ENCODE measurements at places on chromosomes 6 and 20. TPM values are rescaled to one million over a fixed set of nuclear protein-coding genes. Genes with fewer than 3 reads are reported as not detected.

CLPSL2 gene
- not detected for total RNA-seq

CALHM4 gene
- not detected for total RNA-seq

DNA sequence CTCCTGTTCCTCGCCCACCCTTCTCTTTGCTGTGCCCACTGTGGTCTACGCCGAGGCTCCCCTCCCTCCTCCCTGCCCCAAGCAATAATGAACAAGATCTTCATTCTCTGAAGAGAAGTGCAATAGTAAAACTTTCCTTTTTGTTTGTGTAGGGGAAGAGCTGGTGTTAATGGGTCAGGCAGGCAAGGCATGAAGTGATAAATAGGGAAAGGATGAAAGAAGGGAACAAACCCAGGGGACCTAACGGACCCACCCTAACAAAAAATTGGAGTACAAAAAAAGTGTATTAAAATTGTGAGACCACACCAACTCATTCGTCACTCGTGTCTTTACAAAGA is 66.9 kb downstream of the ZBTB2 start:
- H3K27ac ChIP-seq, result no peak overlapping the region
- no peaks in the 10 kb centered on the region for H3K36me3 ChIP-seq
- H3K4me3 ChIP-seq, result no peak overlapping the region
- peaks cover 5% of the 10 kb centered on the region for H3K4me1 ChIP-seq

DNA sequence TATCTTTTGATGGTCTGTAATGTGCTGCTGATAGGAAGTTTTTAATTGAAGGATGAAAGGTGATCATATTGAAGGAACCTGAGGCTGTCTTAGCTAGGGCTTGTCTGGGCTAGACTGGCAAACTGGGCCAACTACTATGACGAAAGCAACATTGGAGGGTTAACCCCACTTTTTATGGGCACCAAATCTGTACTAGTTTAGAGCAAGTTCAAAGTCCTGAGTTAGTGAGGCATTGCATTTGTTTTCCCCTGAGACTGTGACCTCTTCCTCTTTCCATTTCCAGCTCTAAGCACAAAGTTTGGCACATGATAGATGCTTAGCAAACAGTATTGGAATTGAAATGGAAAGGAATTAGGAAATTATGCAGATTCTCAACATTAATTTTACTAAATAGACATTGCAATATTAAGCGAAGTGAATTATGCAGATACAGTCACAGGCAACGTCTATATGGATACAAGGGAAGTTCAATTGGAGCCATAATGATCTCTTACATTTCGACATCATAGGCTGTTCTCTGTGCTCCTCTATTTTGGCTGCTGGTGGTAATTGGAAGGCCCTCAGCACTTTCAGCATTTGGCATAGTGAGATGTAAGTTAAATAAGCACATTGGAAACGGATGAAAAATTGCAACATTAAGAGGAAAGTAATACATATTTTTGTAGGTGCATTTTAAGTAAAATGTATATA is 22.2 kb downstream of the CEP57L1 start:
- no peak overlapping the region for H3K4me3 ChIP-seq
- no peaks in the 10 kb centered on the region for H3K36me3 ChIP-seq
- no peak overlapping the region for H3K27ac ChIP-seq
- DNase-seq, result no peak

DNA sequence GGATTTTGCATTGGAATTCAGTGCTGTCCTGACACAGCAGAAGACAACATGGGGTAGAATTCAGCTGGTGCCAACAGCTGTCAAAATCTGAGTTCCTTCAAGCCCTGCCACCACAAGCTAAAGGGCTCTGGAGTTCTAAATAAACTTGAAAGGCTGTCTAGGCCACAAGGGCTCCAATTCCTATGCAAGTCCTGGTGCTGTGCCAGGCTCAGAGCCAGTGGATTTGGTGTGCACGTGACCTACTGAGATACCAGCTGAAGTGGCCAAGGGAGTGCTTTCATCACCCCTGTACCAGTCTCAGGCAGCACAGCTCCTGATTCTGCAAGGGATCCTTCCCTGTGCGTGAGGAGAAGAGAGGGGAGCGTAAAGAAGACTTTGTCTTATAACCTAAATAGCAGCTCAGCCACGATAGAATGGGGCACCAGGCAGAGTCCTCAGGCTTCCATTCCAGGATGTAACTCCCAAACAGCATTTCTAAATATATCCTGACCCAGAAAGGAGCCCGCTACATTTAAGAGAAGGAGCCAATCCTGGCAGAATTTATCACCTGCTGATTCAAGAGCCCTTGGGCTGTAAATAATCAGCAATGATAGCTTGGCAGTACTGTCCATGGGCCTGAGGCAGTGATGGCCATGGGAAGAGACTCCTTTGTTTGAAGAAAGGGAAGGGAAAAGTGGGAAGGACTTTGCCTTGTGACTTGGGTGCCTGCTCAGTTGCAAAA is 881.2 kb upstream of the EPHA7 start:
- H3K4me1 ChIP-seq, result no peaks in the 10 kb centered on the region
- H3K27ac ChIP-seq, result no peak overlapping the region
- H3K27me3 ChIP-seq, result no peaks in the 10 kb centered on the region
- DNase-seq, result no peak
- no peaks in the 10 kb centered on the region for H3K36me3 ChIP-seq

- no peak overlapping the region for H3K4me3 ChIP-seq
- no peaks in the 10 kb centered on the region for H3K27me3 ChIP-seq
- H3K36me3 ChIP-seq, result no peaks in the 10 kb centered on the region
- H3K4me1 ChIP-seq, result peaks cover 13% of the 10 kb centered on the region
- H3K27ac ChIP-seq, result no peak overlapping the region
Measured at GRCh38 chr20:44696315-44696714, 18.9 kb upstream of the CCN5 start.

GRCh38 chr6:55437141-55437540 is 109.9 kb downstream of the GFRAL start:
- peaks cover 9% of the 10 kb centered on the region for H3K4me1 ChIP-seq
- H3K36me3 ChIP-seq, result no peaks in the 10 kb centered on the region
- H3K4me3 ChIP-seq, result no peak overlapping the region
- no peak overlapping the region for H3K27ac ChIP-seq
- H3K27me3 ChIP-seq, result no peaks in the 10 kb centered on the region
- DNase-seq, result no peak

DNA sequence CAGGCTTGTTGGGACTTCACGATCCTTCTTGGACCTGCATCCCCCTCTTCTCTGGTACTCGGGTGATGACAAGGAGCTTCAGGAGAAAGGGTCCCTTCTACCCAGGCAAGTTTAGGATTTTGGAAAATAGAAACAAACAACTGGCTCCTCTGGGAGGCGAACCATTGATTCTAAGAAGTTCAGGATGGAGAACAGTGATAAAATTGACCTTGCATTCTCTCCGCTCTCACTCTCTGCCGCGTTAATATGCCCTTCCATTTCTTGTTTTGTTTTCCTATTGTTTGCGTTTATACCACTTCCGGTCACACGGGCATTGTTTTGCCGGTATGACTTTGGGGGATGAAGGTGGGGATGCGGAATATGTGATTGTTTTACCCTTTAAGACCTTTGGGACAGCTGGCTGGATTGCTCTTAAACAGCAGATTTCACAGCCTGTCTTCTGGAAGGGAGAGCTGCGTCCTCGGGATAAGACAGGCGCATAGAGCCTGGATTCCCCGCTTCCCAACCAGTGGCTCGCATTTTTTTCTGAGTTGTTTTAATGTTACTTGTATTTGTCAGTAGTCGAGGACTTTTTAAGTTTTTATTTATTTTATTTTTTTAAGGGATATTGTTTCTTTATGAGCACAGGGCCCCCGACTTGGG is 144.3 kb upstream of the ZNF184 start:
- no peaks in the 10 kb centered on the region for H3K36me3 ChIP-seq
- H3K27ac ChIP-seq, result no peak overlapping the region
- peak; percentile 54 for DNase-seq
- peak overlapping the region; percentile 71 for H3K4me3 ChIP-seq

- DNase-seq, result no peak
- peaks cover 9% of the 10 kb centered on the region for H3K4me1 ChIP-seq
- no peak overlapping the region for H3K27ac ChIP-seq
- H3K27me3 ChIP-seq, result no peaks in the 10 kb centered on the region
- no peak overlapping the region for H3K4me3 ChIP-seq
Measured at GRCh38 chr6:75353644-75354043, 69.1 kb upstream of the TMEM30A start.
